ENCODE measurements at places on chromosomes 4 and X.

GRCh38 chr4:145279122-145279960 lies 99.0 kb upstream of the OTUD4 start:
- DNase-seq = peak; percentile 87

GRCh38 chr4:157957905-157958304 lies 214.9 kb downstream of the GASK1B start:
- DNase-seq = no peak

DNA sequence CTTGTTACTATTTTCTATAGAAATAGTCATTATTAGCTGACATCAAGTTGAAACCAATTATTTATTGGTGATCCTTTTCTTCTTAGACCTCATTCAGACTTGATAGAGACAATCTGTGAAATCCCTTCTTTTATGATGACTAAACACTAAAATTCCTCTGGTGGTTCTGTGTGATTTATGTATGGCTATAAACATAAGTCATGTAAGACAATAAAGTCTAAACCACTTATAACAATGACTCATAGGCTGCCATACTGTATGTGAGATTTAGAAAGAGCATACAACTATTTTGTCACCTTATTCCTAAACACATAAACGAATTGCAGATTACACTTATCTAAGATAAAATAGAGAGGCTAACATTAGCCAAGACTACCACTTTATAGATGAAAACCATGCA lies 101.1 kb upstream of the PRR32 start:
- DNase-seq = no peak

DNA sequence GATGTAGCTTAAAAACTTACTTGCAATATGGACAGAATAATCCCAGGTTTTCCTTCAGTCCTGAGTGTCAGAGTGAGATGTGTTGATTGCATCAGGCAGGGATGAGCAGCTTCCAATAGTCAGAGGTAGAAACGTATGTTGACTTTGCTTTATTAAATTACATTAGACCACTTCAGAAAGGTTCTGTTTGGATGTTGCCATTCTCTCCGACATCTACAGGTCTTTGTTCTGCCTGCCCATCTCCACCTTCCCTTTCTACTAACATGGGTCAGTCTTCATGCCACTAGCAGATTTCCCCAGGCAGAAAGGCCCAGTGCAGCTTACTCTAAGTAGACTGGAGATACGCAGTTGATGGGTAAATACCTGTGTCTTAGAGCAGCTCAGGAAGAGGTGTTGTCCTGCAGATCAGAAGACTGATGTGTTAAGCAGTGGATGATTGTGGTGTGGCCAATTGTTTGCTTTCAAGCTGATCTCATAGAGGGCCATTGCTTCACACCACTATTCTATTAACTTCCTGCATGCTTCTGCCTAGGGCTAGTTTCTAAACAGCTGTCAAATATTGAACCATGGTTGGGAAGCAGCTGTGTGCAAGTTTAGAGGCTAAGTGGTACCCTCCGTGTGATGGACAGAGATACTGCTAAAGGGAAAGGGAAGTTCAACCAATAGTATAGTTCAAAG lies 1.8 kb downstream of the FRMPD4 start:
- no peak for DNase-seq

GRCh38 chr4:78876568-78877320 lies 62.5 kb downstream of the PAQR3 start:
- no peak for DNase-seq

DNA sequence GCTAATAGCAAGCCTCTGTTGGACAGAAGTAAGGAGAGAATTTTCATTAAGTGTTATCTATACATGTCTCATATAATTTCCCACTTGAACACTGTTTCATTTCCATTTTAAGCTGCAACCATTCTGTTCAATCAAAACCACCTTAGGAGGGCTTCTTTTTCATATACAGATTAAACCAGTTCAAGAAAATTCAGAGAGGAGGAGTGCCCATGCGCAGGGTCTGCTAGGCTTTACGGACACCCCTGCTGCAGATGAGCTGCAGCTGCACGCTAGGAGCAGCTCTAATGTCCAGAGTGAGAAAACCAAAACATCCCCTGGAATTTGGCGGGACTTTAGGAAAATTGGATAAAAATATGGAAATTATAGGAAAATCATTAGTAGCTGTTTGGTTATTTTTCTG lies 541.0 kb downstream of the SPRY1 start:
- DNase-seq = peak; percentile 72

DNA sequence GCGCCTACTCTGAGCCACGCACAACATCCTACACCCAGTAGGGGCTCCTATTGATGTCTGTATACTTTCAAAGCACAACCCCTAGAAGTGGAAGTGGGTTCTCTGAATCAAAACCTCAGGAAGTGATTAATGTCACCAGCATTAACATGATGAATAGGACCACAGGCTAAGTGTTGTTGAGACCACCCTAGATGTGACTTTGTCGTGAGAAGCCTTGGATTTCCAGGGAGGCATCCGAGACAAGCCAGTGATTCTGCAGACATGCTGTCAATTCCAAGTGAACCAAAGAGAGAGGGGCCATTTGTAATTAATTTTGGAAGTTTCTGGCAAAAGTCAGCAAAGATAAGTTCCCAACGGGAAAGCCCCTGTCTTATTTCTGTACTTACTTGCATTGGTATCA lies 493.0 kb downstream of the ZIC3 start:
- DNase-seq = no peak

GRCh38 chr4:119632216-119632615 lies 3.6 kb upstream of the PDE5A start:
- DNase-seq = no peak

GRCh38 chr4:189143263-189143952 lies 797.3 kb upstream of the FRG1 start:
- DNase-seq = no peak

GRCh38 chr4:54754394-54754793 lies 96.6 kb downstream of the KIT start:
- no peak for DNase-seq

GRCh38 chr4:153577053-153577452 lies 107.0 kb upstream of the TLR2 start:
- no peak for DNase-seq

- DNase-seq = no peak
These were observed 35.0 kb upstream of the APLN start for GRCh38 chrX:129689796-129690195.

DNA sequence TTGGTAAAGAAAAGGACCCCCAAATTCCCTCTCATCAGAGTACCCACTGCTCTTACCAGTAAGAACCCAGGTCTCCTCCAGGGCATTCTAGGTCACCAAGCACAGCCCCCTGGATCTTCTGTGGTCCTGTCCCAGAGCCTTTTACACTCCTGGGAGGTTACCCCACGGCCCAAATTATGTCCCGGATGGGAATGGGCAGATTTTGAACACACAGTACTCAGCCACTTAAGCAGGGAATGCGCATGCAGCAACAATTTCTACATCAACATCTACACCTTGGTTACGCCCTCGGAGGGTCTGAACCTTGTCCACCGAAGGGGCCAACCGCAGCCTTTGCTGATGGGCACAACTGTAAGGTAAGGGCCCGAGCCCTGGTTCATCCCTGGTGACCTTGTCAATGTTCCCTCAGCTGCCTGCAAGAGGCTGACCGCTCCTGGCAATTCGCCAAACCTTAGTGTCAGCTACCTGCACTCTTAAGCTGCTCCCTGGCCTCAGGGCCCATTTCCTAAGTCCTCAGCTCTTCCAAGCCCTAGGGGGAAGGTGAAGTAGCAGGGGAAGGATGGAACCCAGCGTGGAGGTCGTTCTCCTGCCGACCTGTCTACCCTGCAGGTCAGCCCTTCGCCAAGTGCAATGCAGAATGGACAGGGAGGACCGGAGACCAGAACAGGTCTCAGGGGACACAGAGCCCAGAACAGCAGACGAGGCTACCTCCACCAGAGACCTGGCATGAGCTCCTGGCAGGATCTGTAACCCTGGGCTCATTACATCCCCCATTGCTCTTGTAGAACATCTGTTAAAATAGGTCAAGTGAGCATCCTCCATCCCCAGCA lies 5.9 kb downstream of the TIMP1 start:
- no peak for DNase-seq

DNA sequence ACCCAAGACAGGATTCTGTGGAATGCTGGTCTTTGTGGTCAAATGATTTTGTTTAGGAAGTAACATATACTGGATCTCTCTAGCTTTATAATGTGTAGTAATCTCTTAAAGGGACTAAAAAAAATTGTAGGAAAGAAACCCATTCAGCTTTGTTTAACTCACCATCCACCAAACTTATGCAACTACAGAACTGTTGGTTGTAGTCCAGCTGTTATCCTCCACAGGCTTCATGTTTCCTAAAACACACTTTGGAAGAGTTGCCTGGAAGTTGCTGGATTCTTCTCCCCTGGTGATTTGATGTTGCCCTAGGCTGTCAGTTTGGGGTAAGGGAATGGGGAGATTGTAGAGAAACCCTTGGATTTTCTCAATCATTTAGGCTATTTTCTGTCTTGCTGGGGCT lies 89.3 kb downstream of the RLIM start:
- no peak for DNase-seq

DNA sequence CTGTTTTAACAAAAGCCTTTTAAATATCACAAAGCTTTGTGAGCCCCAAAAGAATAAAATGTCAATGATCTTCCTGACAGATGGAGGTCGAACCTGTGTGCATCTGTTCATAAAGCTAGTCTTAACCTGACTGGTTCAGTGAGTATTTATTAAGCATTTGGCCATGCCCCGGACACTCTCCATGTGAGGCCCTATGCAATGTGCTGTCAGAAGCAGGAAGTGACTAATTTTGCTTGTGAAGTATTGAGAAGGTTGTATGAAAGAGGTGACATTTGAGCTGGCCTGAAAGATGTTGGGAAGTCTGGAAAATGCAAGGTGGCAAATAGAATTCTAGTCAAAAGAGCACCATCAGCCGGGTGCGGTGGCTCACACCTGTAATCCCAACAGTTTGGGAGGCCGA lies 171.4 kb downstream of the MSL3 start:
- peak; percentile 8 for DNase-seq

- no peak for DNase-seq
These were observed 14.9 kb downstream of the TIFA start for GRCh38 chr4:112270640-112271421.

DNA sequence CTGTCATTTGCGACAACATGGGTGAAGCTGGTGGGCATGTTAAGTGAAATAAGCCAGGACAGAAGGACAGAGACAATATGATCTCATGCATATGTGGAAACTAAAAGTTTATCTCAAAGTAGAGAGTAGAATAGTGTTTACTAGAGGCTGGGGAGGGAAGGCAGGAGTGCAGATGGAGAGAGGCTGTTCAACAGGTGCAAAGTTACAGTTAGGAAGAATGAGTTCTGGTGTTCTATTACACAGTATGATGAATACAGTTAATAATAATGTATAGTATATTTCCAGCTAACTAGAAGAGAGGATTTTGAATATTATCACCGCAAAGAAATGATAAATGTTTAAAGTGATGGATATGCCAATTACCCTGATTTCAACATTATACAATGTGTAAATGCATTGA lies 69.8 kb downstream of the FBXL5 start:
- peak; percentile 8 for DNase-seq

GRCh38 chrX:43741843-43742573 lies 85.9 kb downstream of the MAOA start:
- peak; percentile 18 for DNase-seq

DNA sequence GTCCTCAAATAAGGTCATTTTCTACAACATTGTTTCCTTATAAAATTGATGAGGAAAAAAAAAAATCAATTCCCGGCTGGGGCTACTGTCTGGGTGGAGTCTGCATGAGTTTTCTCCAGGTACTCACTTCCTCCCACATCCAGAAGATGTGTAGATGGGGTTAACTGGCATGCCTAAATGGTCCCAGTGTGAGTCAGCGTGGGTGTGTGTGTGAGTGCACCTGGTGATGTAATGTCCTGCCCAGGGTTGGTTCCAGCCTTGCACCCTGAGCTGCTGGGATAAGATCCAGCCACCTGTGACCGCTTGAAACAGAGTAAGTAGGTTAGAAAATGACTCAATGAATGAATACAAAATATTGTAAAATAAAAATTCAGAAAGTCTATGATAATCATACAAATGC lies 11.1 kb downstream of the USP26 start:
- DNase-seq = no peak

- DNase-seq = no peak
These were observed 866.3 kb upstream of the PCDH7 start for GRCh38 chr4:29853833-29854232.

GRCh38 chrX:110142096-110142495 lies 139.2 kb downstream of the TMEM164 start:
- no peak for DNase-seq

GRCh38 chr4:83231620-83232076 lies 53.0 kb downstream of the COQ2 start:
- no peak for DNase-seq

DNA sequence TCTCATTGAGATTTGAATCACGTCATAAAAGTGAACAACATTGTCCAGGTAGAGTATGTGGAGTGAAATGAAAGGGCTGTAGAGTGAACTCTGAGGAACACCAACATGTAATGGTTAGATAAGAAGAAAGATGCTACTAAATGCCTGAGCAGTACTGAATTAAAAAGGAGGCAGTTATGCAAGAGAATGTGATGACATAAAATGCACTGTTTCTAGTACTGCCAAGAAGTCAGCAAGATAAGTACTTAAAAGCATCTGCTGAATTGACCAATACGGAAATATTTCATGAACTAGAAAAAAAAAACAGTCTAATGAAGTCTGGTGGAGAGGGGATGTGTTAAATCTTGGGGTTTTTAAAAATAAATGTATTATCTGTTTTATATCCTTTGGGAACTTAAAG lies 583.8 kb upstream of the GALNT7 start:
- DNase-seq = no peak

- DNase-seq = no peak
These were observed 67.9 kb upstream of the TECRL start for GRCh38 chr4:64477127-64477526.

GRCh38 chr4:186727977-186728519 lies 4.4 kb upstream of the FAT1 start:
- DNase-seq = peak; percentile 59

DNA sequence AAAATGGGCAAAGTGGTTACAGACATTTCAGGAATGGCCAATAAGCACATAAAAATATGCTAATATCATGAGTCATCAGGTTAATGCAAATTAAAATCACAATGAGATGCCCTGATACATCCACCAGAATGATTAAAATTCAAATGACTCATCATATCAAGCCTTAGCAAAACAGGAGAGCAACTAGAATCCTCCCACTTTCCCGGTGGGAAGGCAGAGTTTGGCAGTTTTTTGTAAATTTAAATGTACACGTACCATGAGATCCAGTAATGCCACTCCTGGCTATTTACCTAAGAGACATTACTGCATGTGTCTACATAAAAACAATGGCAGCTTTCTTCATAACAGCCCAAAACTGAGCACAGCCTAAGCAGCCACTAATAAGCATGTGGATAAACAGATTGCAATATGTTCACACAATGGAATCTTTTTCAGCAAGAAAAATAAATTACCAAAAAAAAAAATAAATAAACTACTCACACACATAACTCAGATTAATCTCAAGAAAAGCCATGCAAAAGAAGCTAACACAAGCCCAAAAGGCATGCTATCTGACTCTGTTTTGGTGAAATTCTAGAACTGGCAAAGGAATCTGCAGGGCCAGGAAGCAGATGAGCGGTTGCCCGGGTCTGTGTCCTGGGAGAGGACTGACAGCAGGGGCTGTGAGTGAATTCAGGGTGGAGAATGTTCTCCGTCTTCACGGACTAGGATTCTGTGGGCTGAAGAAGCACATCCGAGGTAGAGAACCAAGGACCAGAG lies 48.8 kb downstream of the AFAP1 start:
- peak; percentile 56 for DNase-seq

Data from tongue (tissue), 3 donors.